Osteocyte (in vitro differentiated cells): ENCODE measurements at places on chromosomes 2 and 18. TPM values are rescaled to one million over a fixed set of nuclear protein-coding genes. Genes with fewer than 3 reads are reported as not detected.

The OBSL1 gene
- total RNA-seq = 168 and 174 TPM in 2 replicates

The TRIM43 gene
- total RNA-seq = not detected in 2 replicates

The NGEF gene
- total RNA-seq = 0.26 and 0.27 TPM in 2 replicates

The SNTG2 gene
- total RNA-seq = not detected in 2 replicates

The ABCG8 gene
- total RNA-seq = not detected in 2 replicates

- H3K4me1 ChIP-seq = no peaks in the 10 kb centered on the region
- no peak overlapping the region for H3K27ac ChIP-seq
- no peaks in the 10 kb centered on the region for H3K27me3 ChIP-seq
- peaks cover 2% of the 10 kb centered on the region for H3K36me3 ChIP-seq
- no peak for DNase-seq
Observed at GRCh38 chr18:61791031-61791430, 101.8 kb downstream of the RNF152 start.

GRCh38 chr2:135218426-135218825, 166.3 kb downstream of the RAB3GAP1 start:
- H3K27me3 ChIP-seq = no peaks in the 10 kb centered on the region
- no peaks in the 10 kb centered on the region for H3K36me3 ChIP-seq
- no peak overlapping the region for H3K4me3 ChIP-seq
- H3K4me1 ChIP-seq = no peaks in the 10 kb centered on the region
- no peak overlapping the region for H3K27ac ChIP-seq

- no peaks in the 10 kb centered on the region for H3K27me3 ChIP-seq
- DNase-seq = no peak
- H3K4me3 ChIP-seq = no peak overlapping the region
- H3K36me3 ChIP-seq = peaks cover 2% of the 10 kb centered on the region
Observed at GRCh38 chr2:48651158-48651790, 33.6 kb downstream of the GTF2A1L start.

DNA sequence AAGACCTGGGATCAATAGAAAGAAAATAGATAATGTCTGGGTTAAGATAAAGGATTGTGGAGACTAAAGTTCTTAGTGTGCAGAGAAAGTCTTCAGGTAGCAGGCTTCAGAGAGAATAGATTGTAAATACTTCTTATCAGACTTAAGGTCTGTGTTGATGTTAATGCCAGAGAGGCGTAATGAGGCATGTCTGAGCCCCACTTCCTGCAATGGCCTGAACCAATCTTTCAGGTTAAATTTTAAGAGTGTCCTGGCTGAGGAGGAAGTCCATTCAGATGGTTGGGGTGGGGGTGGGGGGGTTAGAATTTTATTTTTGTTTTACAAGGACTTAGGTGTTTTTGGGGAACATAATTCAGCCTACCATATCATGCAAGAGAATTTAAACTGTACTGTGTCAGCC, 129.5 kb downstream of the EVA1A start:
- no peaks in the 10 kb centered on the region for H3K36me3 ChIP-seq
- H3K27me3 ChIP-seq = peaks cover 51% of the 10 kb centered on the region
- H3K4me1 ChIP-seq = no peaks in the 10 kb centered on the region
- H3K27ac ChIP-seq = no peak overlapping the region
- no peak overlapping the region for H3K4me3 ChIP-seq

DNA sequence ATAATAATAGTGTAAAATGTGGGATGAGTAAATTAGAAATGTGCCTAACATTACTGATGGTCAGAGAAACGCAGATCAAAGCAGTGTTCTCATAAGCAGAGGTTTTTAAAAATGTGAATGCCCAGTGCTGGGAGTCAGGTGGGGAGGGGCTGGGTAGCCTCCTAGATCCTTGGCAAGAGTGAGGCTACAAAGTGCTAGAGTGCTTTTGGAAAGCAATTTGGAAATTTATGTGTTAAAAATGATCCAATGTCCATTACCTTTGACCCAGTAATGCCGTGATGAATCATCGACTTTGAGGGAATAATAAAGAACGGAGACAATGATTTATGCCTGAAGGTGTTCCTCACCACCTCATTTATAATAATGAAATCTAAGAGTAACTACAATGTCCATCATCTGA, 44.9 kb upstream of the TWIST2 start:
- H3K4me3 ChIP-seq = no peak overlapping the region
- H3K4me1 ChIP-seq = no peaks in the 10 kb centered on the region
- no peak overlapping the region for H3K27ac ChIP-seq
- H3K27me3 ChIP-seq = peaks cover 35% of the 10 kb centered on the region

GRCh38 chr2:25252291-25253152, 84.1 kb upstream of the POMC start:
- peak; percentile 95 for DNase-seq
- H3K27me3 ChIP-seq = no peaks in the 10 kb centered on the region
- H3K27ac ChIP-seq = peak overlapping the region; percentile 91

DNA sequence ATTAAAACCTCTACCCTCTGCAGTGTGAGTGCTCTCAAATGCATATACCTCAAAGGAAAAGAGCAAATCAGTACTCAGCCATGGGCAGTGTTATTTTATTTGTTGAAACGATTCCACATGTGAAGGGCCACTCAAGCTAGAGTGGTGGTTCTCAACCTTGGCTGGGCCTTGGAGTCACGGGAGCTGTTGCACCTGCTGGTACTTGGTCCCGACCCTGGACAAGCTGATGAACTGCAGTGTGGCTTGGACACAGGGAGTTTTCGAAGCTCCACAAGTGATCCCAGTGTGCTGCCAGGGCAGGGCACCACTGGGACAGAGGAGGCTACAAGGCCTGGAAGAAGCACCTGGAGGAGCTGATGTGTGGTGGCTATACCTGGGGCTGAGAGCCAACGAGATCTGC, 19.7 kb downstream of the GNLY start:
- no peak overlapping the region for H3K4me3 ChIP-seq
- H3K36me3 ChIP-seq = no peaks in the 10 kb centered on the region
- peaks cover 4% of the 10 kb centered on the region for H3K4me1 ChIP-seq
- DNase-seq = no peak
- no peak overlapping the region for H3K27ac ChIP-seq

DNA sequence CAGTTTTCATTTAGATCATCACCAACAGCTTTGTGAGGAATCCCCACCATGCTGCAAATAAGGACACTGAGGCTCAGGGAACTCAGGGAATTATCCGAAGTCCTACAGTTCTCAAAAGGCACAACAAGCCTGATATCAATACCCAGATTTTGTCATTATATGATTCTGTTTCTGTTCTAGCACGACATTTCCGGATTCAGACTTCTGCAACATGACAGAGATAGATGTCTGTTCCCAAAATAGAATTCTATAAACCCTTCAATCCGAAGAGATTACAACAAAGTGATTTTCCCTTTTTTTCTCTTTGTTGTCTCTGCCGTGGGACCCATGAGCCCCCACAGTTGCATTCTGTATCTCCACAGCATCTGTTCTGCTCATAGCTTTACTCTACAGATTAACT, 72.0 kb downstream of the DOCK10 start:
- no peaks in the 10 kb centered on the region for H3K27me3 ChIP-seq
- no peaks in the 10 kb centered on the region for H3K36me3 ChIP-seq
- no peak for DNase-seq
- H3K4me3 ChIP-seq = no peak overlapping the region

GRCh38 chr2:10028988-10029874, 14.1 kb upstream of the KLF11 start:
- H3K4me3 ChIP-seq = no peak overlapping the region
- no peaks in the 10 kb centered on the region for H3K27me3 ChIP-seq
- H3K27ac ChIP-seq = peak overlapping the region; percentile 54
- no peak for DNase-seq
- H3K36me3 ChIP-seq = no peaks in the 10 kb centered on the region

GRCh38 chr2:190583507-190584337, 49.2 kb upstream of the NEMP2 start:
- DNase-seq = no peak
- H3K36me3 ChIP-seq = no peaks in the 10 kb centered on the region
- H3K27ac ChIP-seq = peak overlapping the region; percentile 43
- peaks cover 47% of the 10 kb centered on the region for H3K4me1 ChIP-seq
- no peak overlapping the region for H3K4me3 ChIP-seq

DNA sequence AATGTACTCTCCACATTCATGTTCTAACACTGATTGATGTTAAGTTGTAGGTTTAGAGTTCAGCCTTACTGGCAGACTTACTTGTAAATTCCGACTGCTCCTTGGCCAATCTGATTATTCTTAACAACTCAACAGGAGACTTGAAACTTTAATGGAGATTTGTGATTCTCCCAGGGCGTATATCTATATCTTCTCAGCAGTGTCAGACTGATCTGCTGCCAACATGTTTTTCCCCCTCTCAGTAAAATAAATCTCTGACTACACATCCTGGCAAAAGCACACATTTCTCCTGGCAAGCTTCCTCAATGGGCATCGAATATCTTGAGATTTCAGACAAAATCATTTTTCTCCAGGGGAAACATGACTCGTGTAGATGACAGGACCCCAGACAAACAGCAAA, 1041.2 kb downstream of the DPP10 start:
- no peaks in the 10 kb centered on the region for H3K4me1 ChIP-seq
- H3K4me3 ChIP-seq = no peak overlapping the region
- no peaks in the 10 kb centered on the region for H3K36me3 ChIP-seq
- DNase-seq = no peak
- H3K27me3 ChIP-seq = no peaks in the 10 kb centered on the region
- no peak overlapping the region for H3K27ac ChIP-seq
